Fibroblast of gingiva (primary cell): ENCODE measurements at places on chromosomes 2 and 18.
A peak's percentile ranks its signal among the peaks of the same experiment; 100 is the strongest.

DNA sequence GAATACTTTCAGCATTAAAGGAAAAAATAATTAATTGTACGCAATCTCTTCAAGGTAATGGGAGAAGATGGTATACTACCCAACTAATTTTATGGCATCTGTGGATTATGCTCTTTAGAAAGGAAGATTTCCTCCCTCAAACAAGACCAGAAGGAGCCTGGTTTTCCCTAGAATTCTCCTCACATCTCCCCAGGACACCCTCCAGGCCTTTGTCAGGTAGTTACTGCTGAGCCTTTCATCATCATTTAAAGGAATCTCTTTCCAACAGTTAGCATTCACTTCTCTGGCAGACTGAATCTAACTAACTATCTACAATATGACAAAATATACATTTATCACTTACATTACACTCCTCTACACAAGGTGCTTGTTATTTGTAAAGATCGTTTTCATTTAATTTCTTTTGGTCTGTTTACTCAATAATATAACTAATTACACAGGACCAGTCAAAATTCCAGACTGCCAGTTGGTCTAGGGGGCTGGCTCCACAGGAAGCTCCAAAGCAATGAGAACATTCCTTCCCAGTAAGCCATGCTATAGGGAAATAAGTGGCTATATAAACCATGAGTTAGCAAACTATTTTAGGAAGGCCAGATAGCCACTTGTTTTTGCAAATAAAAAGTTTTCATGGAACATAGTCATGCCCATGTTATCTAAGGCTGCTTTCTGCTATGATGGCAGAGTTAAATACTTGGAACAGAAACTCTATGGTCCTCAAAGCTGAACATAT is 19.1 kb downstream of the ZNF24 start:
- DNase-seq: no peak

- DNase-seq: no peak
Observed at GRCh38 chr2:209121691-209122090, 302.2 kb upstream of the MAP2 start.

- DNase-seq: no peak
Observed at GRCh38 chr18:28432339-28432738, 255.4 kb upstream of the CDH2 start.

DNA sequence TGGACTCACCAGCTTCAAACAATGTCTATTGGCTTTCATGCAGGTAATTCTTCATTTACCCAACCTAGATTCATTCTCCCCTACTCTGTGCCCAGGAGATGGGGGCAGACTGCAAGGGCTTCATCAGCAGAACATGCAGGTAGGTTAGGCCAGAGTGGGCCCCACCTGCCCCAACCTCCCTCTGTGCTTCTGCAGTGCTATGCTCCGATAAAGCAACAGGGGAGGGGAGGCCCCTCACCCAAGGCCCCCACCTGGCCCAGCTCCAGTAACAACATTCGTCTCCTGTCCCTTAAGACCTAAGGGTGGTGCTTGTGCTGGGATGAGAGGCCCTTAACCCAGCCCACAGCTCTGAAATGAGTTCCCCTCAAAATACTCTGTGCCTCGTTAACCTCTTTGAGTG is 16.7 kb upstream of the GYPC start:
- no peak for DNase-seq

DNA sequence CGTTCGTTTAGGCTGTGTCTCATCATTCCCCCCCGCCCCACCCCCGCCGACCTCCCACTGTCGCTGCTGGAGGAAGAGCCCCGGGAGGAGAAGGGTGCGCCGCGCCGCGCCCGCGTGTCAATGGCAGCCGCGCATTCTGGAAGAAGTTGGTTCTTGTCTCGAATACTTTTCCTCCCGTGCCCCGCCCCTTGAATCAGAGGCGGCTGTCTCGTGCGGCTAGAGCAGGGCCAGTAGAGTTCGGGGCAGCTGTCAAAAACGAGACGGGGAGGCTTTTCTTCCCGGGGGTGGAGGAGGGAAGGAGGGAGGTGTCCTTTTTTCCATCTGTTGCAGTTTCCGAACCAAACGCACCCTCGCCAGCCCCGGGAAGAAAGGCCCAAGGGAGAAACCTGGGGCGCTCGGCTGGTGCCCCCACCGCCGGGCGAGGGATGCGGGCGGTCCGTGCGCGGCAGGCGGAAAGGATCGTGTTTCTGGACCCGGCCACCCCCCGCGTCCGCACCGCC is 410 bp upstream of the TGIF1 start:
- no peak for DNase-seq

- DNase-seq: no peak
Observed at GRCh38 chr2:162177301-162177700, 25.3 kb upstream of the GCG start.

- DNase-seq: no peak
Observed at GRCh38 chr2:128686881-128687555, 368.4 kb upstream of the HS6ST1 start.

- DNase-seq: no peak
Observed at GRCh38 chr2:164574931-164575330, 46.4 kb downstream of the GRB14 start.

GRCh38 chr2:220779931-220780330 is 792.2 kb downstream of the EPHA4 start:
- DNase-seq: peak; percentile 63

GRCh38 chr18:57705011-57705410 is 83.4 kb upstream of the NARS1 start:
- DNase-seq: peak; percentile 14
